ENCODE measurements at places on chromosomes 7 and 10.

DNA sequence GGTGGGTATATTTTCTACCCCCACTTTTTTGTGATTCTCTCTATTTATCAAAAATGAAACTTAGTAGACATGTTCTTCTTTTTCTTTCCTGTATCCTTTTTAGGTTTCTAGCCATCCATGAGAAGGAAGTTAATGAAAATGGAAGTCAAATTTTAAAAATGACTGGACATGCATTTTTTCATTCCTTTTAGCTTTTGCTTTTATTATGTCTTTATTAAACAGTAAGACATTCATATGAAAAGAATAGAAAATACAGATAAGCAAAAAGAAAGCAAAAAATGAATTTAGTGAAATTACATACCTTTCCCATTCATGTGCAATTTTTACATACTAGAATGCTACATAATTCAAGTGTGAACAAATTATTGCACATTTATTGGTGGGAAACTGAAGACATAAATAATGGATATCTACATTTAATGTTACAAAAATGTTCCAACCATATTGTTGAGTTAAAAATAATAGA is 88.7 kb downstream of the CPED1 start:
- no peak for DNase-seq

DNA sequence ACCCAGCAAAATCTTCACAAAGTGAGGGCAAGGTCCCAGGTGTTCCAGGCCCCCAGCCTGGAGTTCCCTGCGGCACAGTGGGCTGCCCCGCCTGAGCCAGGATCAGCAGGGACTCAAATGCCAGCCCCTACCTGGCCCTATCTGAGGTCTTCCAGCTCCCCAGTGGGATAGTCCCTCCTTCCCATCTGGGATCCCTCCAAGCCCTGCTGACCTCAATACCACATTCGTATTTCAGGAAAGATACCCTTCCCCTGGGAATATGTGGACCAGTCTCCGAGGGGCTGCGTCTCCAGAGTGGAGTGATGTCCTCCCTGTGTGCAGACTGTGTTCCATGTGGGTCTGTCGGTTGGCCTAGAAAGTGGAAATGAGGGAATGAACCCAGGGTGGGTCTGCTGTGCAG is 40.9 kb downstream of the ELFN1 start:
- DNase-seq: no peak

GRCh38 chr10:77390481-77390891 is 247.1 kb downstream of the KCNMA1 start:
- no peak for DNase-seq

- DNase-seq: no peak
Observed at GRCh38 chr7:15719311-15719710, 32.8 kb upstream of the MEOX2 start.

DNA sequence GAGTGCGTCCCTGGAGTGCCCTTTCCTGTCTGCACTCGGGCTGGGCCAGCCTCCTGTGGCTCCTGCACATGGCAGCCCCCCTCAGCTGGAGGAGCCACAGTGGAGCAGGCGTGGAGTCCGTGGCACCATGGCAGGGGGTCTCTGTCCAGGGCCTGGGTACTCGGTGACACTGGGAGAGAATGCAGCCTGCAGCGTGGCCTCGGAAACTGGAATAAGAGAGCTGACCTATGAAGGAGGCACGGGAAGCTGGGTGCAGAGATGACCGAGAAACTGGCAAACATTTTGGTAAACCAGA is 25.8 kb upstream of the WDFY4 start:
- DNase-seq: no peak

GRCh38 chr7:146661435-146661834 is 544.8 kb downstream of the CNTNAP2 start:
- DNase-seq: no peak
